ENCODE measurements at places on chromosomes 2 and 18. TPM values are rescaled to one million over a fixed set of nuclear protein-coding genes. Genes with fewer than 3 reads are reported as not detected.

HOXD1 gene
- 0.52 TPM for total RNA-seq

FAM161A gene
- total RNA-seq = 7.3 TPM

APLF gene
- 8.4 TPM for total RNA-seq

CFAP65 gene
- total RNA-seq = not detected

CD226 gene
- total RNA-seq = 1.0 TPM

TMEM17 gene
- 1.0 TPM for total RNA-seq

TMEM182 gene
- total RNA-seq = 152 TPM

NCKAP5 gene
- 5.7 TPM for total RNA-seq

DUSP11 gene
- total RNA-seq = 28.2 TPM

DIPK1C gene
- 5.2 TPM for total RNA-seq

EVX2 gene
- under 0.01 TPM for total RNA-seq

SMYD1 gene
- total RNA-seq = 147 TPM

TNFAIP6 gene
- 13.0 TPM for total RNA-seq

SERPINB4 gene
- not detected for total RNA-seq

FZD7 gene
- total RNA-seq = 42.8 TPM

KCNIP3 gene
- 2.1 TPM for total RNA-seq

IL36RN gene
- total RNA-seq = not detected

EFR3B gene
- 4.7 TPM for total RNA-seq

RAB6C gene
- total RNA-seq = not detected

ERFE gene
- total RNA-seq = 4.2 TPM

ACTG2 gene
- 1.6 TPM for total RNA-seq

MSTN gene
- total RNA-seq = 18.8 TPM

ASPRV1 gene
- 1.6 TPM for total RNA-seq

RAB10 gene
- total RNA-seq = 49.1 TPM

NYAP2 gene
- total RNA-seq = 0.52 TPM

C2orf78 gene
- not detected for total RNA-seq

IRS1 gene
- 13.0 TPM for total RNA-seq

PLGLB2 gene
- 2.1 TPM for total RNA-seq

PIK3C3 gene
- 50.1 TPM for total RNA-seq

VWC2L gene
- total RNA-seq = 0.52 TPM

TBR1 gene
- total RNA-seq = not detected

All from skeletal muscle tissue (tissue), 5 donors.